ENCODE measurements at places on chromosomes 7 and 10. TPM values are rescaled to one million over a fixed set of nuclear protein-coding genes. Genes with fewer than 3 reads are reported as not detected.

The PON1 gene
- 0.49 TPM for polyA plus RNA-seq

The NPC1L1 gene
- polyA plus RNA-seq, result 2.9 TPM

The SPAM1 gene
- polyA plus RNA-seq, result not detected

The IDI2 gene
- polyA plus RNA-seq, result not detected

The UCMA gene
- polyA plus RNA-seq, result not detected

The TSPAN15 gene
- 67.0 TPM for polyA plus RNA-seq

The COL1A2 gene
- 1,015 TPM for polyA plus RNA-seq

The ZCWPW1 gene
- 5.5 TPM for polyA plus RNA-seq

The GPR85 gene
- 1.2 TPM for polyA plus RNA-seq

The CYP3A7 gene
- polyA plus RNA-seq, result 0.51 TPM

The SEMA4G gene
- 47.3 TPM for polyA plus RNA-seq

The PLXNA4 gene
- polyA plus RNA-seq, result 13.3 TPM

The SCIN gene
- polyA plus RNA-seq, result 139 TPM

The GPR15LG gene
- polyA plus RNA-seq, result not detected

The VAX1 gene
- polyA plus RNA-seq, result not detected

The SHH gene
- polyA plus RNA-seq, result 2.3 TPM

The TES gene
- polyA plus RNA-seq, result 72.8 TPM

The PDE1C gene
- polyA plus RNA-seq, result 4.4 TPM

The PARP12 gene
- polyA plus RNA-seq, result 14.8 TPM

The XRCC2 gene
- polyA plus RNA-seq, result 7.4 TPM

The OR2A42 gene
- polyA plus RNA-seq, result 2.1 TPM

The COL26A1 gene
- 24.9 TPM for polyA plus RNA-seq

The HOXA10 gene
- polyA plus RNA-seq, result 166 TPM

The ANKRD7 gene
- 3.5 TPM for polyA plus RNA-seq

The HSPA12A gene
- 32.8 TPM for polyA plus RNA-seq

The UBN2 gene
- polyA plus RNA-seq, result 11.6 TPM

The GIMAP2 gene
- polyA plus RNA-seq, result 8.3 TPM

The PTF1A gene
- polyA plus RNA-seq, result 0.19 TPM

The SFRP4 gene
- polyA plus RNA-seq, result 2.5 TPM

The CHST3 gene
- 18.3 TPM for polyA plus RNA-seq

The ERVW-1 gene
- polyA plus RNA-seq, result 0.83 TPM

The GIMAP8 gene
- polyA plus RNA-seq, result 8.6 TPM

The SMARCD3 gene
- polyA plus RNA-seq, result 71.7 TPM

The IFRD1 gene
- polyA plus RNA-seq, result 35.9 TPM

The GSAP gene
- polyA plus RNA-seq, result 7.8 TPM

The CLDN4 gene
- polyA plus RNA-seq, result 76.7 TPM

The FXYD4 gene
- not detected for polyA plus RNA-seq

The AP5Z1 gene
- polyA plus RNA-seq, result 28.0 TPM

The UPP1 gene
- 11.9 TPM for polyA plus RNA-seq

The A1CF gene
- 6.8 TPM for polyA plus RNA-seq

Data from right renal pelvis (tissue), 4 donors.